NCI-H82 (cell line): ENCODE measurements at places on chromosomes 5 and 9.

DNA sequence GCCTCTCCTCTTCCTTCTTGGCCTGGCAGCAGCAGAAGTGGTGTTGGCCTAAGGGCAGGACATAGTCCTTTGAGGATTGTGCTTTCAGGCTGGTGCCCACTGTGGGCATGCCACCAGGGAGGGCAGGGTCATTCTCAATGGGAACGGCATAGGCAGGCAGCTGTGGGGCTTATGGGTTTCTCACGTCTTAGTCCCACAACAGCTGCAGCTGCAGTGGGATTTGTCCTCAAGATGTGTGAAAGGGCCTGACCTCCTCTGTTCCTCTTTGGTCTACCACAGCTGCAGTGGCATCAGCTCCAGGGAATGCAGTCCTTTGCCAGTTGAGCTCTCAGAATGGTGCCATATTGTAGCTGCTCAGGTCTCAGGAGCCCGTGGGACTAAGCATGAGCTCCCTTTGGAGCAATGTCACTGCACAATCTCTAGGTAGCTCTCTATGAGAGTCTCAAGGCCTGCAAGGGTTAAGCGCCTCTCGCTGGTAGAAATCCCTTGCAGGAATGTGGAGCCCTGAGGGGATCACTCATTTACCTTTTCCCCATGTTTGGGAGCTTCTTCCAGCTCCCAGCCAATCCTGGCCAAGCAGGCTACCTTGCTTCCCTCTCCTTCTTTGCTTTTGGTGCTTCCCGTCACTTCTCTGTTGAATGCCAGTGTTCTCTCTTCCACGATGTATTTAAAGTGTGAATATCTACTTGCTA, 104.8 kb downstream of the GNA14 start:
- no peak for DNase-seq

GRCh38 chr5:44719856-44720255, 88.9 kb upstream of the MRPS30 start:
- no peak for DNase-seq

DNA sequence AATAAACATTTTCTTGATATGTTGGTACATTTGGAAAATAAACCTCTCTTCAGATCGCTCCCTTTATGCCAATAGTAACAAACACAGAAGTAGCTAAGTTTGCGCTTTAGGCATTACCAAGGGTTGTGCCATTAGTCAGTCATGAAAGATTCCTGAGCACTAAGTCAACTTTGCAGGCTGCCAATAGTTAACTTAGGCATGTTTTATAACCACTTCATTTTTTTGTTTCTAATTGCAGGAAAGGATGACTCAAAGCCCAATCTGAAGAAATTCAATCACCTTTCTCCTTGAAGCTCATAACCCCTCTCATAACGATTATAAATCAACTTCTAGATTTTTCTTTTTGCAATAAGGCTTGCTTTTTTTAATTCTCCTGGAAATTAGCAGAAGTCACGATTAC, 517.0 kb downstream of the AGTPBP1 start:
- DNase-seq: no peak

GRCh38 chr5:6467591-6467990, 18.9 kb downstream of the UBE2QL1 start:
- DNase-seq: no peak

- no peak for DNase-seq
Observed at GRCh38 chr5:32029261-32029660, 144.9 kb downstream of the GOLPH3 start.

DNA sequence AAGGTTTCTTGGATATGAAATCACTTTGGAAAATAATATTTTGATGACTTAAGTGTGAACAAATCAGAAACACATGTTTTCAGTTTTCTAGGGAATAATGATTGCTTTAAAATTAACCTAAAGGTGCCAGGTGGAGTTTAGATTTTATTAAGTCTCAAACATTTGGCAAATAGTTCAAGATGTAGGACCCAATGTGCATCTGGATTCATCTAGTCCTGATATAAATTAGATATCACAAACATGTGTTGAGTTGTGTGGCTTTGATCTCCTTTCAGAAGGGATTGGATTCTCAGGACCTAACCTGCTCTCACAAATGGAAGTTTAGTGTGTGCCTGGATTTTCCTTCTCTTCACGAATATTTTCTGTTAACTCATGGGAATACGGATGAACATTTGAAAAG, 291.4 kb upstream of the ISL1 start:
- DNase-seq: no peak

- DNase-seq: no peak
Observed at GRCh38 chr9:37983381-37984067, 79.6 kb upstream of the SLC25A51 start.

GRCh38 chr9:113955076-113955752, 79.1 kb downstream of the ZNF618 start:
- DNase-seq: no peak

- no peak for DNase-seq
Observed at GRCh38 chr5:62413711-62414110, 1.1 kb downstream of the IPO11 start.

GRCh38 chr5:39835371-39835770, 410.6 kb upstream of the DAB2 start:
- no peak for DNase-seq

- peak; percentile 64 for DNase-seq
Observed at GRCh38 chr9:103680581-103680980, 413.5 kb upstream of the SMC2 start.

- DNase-seq: no peak
Observed at GRCh38 chr5:163509291-163509951, 4.0 kb downstream of the MAT2B start.

- DNase-seq: no peak
Observed at GRCh38 chr5:170305646-170306025, 8.1 kb upstream of the LCP2 start.

GRCh38 chr5:61569353-61569752, 237.3 kb downstream of the ZSWIM6 start:
- DNase-seq: no peak

GRCh38 chr9:129437626-129438323, 183.1 kb downstream of the C9orf50 start:
- DNase-seq: peak; percentile 50

GRCh38 chr5:172530878-172531703, 76.8 kb upstream of the SH3PXD2B start:
- DNase-seq: no peak

GRCh38 chr9:102587281-102587680, 407.9 kb upstream of the CYLC2 start:
- peak; percentile 83 for DNase-seq

DNA sequence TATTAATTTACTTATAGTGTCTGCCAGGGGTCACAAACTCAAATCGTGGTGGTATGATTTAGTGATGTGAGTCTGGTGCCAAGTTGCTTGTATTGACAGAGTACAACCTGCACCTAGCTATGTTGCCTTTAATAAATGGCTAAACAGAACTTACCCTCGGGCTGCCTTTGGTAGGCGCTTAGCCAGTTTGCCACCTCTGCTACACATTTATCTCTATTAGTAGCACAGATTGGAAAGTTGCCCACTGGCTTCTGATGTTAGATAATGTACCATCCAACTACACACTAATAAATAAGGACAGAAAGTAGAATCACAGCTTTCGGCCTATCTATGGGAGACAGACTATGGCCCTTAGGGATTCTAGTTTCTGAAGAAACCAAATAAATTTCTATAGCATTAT, 368.4 kb downstream of the MAN2A1 start:
- DNase-seq: no peak

- DNase-seq: no peak
Observed at GRCh38 chr5:31049936-31050704, 143.4 kb upstream of the CDH6 start.

DNA sequence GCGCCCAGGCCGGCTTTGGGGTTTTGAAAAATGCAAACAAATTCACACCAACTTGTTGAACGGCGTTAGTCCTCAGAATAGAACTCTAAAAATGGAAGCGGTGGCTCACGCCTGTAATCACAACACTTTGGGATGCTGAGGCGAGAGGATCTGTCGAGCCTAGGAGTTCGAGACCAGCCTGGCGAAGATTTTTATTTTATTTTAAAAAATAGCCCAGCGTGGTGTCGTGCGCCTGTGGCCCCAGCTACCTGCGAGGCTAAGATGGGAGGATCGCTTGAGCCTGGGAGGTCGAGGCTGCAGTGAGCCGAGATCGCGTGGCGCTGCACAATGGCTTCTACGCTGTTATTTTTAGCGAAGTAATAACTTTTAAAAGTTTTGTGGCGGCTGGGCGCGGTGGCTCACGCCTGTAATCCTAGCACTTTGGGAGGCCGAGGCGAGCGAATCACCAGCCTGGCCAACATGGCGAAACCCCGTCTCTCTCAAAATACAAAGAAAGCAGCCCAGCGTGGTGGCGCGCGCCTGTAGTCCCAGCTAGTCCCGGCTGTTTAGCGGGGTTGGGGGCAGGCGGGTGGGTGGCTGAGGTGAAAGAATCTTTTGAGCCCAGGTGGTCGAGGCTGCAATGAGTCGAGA, 694 bp upstream of the PLIN2 start:
- DNase-seq: peak; percentile 12

- DNase-seq: no peak
Observed at GRCh38 chr9:88414298-88414697, 26.1 kb downstream of the SPIN1 start.

DNA sequence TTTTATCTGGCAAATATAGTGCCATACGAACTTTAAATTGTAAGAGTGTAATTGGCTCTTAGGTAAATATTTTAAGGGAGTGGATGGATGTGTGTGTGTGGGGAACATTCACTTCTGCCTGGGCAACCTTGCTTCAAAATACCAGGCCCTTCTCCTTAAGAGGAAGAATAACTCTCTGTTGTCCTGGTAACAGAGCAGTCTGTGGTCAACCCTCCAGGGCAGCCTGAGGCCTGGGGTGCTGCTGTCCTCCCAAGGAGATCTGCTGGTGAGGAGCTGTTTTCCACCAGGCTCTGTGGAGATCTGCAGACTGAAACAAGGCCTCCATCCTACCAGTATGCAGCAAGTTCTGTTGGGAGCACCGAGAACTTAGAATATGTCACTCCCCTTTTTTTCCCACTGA, 325.2 kb downstream of the PSAT1 start:
- DNase-seq: no peak

GRCh38 chr5:39811381-39811780, 386.6 kb upstream of the DAB2 start:
- no peak for DNase-seq

- DNase-seq: no peak
Observed at GRCh38 chr5:35031276-35031675, 16.5 kb downstream of the AGXT2 start.

GRCh38 chr5:126428421-126428820, 5.2 kb downstream of the GRAMD2B start:
- no peak for DNase-seq

GRCh38 chr9:5630081-5630507, 1.2 kb downstream of the RIC1 start:
- peak; percentile 35 for DNase-seq

- DNase-seq: peak; percentile 75
Observed at GRCh38 chr5:157312492-157312891, 46.6 kb downstream of the CYFIP2 start.

GRCh38 chr5:174642816-174643405, 81.5 kb upstream of the MSX2 start:
- DNase-seq: no peak

- no peak for DNase-seq
Observed at GRCh38 chr5:59182760-59183159, 599.9 kb downstream of the RAB3C start.

GRCh38 chr5:172749881-172750633, 20.9 kb downstream of the DUSP1 start:
- DNase-seq: no peak

- DNase-seq: no peak
Observed at GRCh38 chr9:127004946-127005769, 90.6 kb downstream of the RALGPS1 start.

- DNase-seq: no peak
Observed at GRCh38 chr5:139955053-139955605, 88.0 kb downstream of the NRG2 start.

DNA sequence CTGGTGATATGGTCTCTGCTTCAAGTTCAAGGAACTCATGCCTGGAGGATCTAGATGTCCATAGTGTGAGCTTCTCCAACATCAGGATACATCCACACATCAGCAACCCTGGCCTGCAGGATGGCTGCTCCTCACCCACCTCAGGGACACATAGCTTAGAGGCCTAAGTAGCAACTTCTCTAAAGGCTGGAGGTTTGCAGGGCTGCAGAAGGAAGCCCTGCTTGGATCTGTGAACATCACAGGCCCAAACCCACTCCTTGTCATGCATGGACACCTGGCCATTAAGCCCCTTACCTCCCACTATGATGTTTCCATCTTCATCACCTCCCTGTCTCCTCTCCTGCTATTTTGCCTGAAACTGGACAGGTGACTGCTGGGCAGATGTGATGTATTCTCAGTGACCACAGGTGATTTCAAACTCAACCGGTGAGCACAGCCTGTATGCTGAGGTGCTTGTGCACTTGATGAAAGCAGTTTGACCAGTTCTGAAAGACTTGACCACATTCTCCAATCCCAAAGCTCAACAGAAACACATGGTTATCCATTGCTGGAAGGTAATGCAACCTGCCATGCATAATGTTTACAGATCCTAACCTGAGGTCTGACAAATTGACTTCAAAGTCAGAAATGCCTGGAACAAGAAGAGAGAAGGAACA, 205.2 kb downstream of the FSTL4 start:
- DNase-seq: no peak

DNA sequence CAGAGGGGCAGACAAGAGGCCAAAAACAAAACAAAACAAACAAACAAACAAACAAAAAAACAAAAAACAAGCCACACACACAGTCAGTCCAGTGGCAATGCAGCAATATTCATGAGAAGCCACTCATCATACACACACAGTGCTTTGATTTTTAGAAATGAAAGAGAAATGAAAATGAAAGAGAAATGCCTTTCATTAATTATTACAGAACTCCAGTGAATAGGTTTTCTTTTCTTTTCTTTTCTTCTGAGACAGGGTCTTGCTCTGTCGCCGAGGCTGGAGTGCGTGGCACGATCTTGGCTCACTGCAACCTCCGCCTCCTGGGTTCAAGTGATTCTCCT, 36.9 kb downstream of the SPRY4 start:
- no peak for DNase-seq

DNA sequence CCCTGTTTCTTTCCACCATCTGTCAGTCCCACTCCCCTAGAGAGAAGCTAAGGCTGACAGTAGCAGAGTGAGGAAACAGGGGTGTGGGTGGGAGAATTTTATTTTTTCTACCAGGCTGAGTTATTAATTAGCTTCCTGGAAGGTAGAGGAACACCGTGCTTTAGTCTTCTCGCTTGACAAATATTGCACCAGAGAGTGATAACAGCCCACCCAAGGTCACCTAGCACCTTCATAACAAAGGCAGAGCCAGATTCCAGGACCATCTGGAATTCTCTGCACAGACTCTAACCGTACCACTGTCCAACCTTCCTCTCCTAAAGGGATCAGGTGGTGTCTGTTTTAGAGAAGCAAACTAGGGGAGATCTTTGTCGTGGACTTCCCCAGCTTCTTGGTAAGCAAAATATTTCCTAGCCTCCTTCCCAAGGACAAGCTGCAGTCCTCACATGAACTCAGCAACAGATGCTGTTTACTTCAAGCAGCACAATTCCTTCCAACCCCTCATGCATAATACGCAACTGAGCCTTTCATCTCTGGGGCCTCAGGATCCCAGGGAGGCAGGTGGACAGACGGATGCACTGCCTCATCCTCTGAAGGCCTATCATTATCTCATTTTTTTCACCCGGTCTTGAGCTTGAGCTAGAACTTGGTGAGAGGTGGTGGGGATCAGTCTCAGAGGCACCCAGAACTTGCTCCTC, 308.7 kb upstream of the BRINP1 start:
- peak; percentile 98 for DNase-seq

GRCh38 chr9:92406477-92406876, 2.1 kb upstream of the OGN start:
- DNase-seq: no peak

- peak; percentile 74 for DNase-seq
Observed at GRCh38 chr5:102754767-102755431, at the start of gene PAM. Gene PAM (plus strand): TSS chr5:102755305. CDS start chr5:102866196, 110,891 bp downstream.
